ENCODE measurements at places on chromosomes 16 and 17.

DNA sequence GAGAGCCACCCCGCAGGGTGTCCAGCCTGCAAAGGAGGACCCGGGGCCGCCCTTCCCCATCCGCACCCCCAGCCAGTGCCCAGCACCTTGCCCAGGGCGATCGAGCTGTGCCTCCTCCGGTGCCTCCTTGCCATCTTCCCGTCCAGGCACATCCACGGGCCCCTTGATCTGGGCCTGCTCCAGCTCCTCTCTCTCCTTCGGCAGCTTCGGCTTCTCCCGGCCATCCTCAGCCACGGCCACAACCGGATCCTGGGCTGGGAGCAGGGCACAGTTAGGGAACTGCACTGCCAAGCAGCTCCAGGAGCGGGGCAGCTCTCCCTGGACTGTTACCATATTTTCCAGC is 13.8 kb downstream of the NDUFAF8 start:
- DNase-seq, result no peak

DNA sequence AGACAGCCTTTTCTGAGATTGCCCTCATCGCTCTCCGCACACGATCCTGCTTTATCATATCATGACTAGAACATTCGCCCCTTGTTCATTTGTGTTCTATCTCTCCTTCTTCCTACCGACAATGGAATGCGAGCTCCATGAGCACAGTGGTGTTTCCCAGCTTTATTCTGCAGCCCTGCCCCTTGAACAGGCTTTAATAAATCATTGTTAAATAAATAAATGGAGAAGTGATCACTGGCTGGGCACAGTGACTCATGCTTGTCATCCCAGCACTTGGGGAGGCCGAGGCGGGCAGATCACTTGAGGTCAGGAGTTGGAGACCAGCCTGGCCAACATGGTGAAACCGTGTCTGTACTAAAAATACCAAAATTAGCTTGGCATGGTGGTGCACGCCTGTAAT is 1063.3 kb upstream of the EEF2KMT start:
- no peak for DNase-seq

DNA sequence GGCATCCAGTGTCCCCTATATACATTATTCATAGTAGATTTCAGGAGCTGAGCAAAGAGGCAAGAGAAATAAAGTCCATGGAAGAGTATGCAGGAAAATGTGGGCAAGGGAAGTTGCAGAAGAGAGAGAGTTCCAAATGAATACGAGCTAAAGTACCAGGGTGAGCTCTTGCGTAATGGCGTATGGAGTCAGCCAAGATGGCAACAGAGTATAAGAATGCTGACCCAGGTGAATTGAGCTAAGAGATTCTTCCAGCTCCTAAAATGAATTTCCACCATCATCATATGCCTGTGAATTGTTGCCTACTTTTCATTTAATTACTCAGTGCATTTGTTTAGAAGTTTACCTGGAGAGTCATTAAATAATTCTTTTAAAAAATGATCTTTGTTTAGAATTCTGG is 153.2 kb upstream of the CNTNAP4 start:
- DNase-seq, result no peak

- DNase-seq, result no peak
These were observed 48.7 kb upstream of the GSE1 start for GRCh38 chr16:85564277-85565051.

DNA sequence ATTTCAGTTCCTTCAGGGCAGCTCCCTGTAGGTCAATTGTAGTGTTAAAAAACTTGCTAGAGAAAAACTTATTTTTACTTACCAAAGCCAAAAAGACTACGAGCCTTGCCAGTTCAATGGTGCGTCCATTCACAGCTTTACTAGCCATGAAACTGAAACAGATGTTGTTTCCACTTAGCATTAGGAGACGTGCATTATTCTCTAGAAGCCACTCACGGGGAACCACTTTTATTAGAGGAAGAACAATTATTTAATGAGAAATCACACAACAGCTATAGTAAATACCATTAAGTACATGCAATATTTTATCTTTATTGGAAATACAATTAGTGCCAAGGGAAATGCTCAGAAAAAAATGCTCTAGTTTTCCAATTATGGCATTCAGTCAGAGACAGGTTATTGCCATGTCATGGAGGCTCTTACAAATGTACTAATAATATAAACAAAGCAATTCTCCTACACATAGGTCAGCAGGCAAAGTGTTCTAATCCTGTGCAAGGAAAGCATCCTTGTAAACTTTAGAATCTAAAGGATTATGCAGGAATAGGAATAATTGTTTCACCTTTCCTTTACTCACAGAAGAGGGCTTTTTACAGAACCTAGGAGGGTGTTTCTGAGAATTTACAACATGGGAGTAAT is 17.4 kb downstream of the LASP1NB start:
- DNase-seq, result peak; percentile 48

DNA sequence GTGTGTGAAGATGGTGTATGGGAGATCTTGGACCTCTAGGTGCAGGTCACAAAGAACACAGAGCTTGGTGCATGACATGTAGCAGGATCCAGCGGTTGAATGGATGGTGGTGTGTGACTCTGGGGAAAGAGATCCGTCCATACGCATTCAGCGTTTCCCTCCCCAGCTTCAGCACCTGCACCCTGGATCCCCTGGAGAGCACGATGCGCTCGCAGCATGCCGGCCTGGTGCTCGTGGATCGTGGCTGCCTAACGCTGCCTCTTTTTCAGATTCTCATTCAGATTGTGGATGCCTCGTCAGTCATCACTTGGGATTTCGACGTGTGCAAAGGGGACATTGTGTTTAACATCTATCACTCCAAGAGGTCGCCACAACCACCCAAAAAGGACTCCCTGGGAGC is 70.9 kb downstream of the SEC14L1 start:
- DNase-seq, result no peak

DNA sequence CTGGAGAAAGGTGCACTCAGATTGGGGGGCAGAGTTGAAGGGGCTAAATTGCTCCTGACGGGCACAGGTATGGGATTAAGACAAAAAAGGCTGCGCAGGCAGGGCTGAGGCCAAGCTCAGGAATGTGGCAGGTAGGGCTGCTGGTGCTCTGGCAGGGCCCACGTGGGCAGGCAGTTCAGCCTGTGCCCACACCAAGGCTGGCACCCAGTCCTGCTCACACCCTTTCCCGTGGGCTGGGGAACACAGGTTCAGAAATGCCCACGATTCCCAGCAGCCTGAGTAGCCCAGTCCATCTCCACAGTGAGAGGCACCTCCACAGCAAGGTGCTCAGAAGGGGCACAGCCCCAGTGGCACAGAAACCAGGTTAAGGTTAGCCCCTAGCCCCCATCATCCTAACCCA is 4.4 kb downstream of the HDAC5 start:
- no peak for DNase-seq

GRCh38 chr17:77540975-77541374 is 400.2 kb downstream of the SEC14L1 start:
- DNase-seq, result no peak

- DNase-seq, result no peak
These were observed 109.3 kb upstream of the SOX9 start for GRCh38 chr17:72011561-72011960.

DNA sequence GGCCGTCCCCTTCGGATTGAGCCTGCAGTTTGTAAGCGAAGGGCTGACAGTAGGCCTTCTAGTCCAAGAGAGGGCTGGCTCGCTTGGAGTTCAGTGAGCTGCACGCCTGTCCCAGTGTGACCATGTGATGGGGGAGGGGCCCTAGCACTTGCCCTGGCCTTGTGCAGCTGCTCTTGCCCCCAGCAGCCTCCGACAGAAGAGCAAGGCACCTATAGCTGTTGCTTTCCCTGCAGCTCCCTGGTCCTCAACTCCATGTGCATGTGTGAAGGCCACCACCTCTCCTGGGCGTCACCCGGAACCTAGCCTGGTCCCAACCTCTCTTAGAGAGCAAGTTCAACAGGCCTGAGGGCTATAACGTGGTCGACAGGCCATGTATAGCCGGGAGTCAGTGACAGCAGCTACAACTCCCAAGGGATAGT is 5.6 kb downstream of the SPHK1 start:
- no peak for DNase-seq

GRCh38 chr16:58960484-58960883 is 226.4 kb upstream of the GOT2 start:
- no peak for DNase-seq

GRCh38 chr16:56382901-56383355 is 42.4 kb downstream of the AMFR start:
- DNase-seq, result no peak

DNA sequence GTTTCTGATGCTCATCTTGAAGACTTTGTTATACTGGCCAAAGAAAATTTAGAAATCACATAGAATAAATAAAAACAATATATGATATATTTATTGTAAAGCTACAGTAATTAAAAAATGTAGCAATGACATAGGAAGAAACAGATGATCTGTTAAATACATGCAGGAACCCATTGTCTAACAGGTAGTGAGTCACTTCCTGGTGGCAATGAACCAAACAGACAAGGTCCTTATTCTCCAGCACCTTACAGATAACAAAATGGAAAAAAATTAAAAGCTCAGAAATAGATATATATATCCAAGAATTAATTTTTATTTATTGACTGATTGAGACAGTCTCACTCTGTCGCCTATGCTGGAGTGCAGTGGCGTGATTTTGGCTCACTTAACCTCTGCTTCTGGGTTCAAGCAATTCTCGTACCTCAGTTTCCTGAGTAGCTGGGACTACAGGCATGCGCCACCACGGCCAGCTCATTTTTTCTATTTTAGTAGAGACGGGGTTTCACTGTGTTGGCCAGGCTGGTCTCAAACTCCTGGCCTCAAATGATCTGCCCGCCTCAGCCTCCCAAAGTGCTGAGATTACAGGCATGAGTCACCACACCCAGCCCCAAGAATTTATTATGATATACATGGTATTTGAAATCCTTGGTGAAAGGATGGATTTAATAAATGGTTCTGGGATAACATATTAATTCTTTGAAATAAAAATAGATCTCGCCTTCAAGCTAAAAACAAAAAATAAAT is 7.5 kb downstream of the NETO2 start:
- no peak for DNase-seq

DNA sequence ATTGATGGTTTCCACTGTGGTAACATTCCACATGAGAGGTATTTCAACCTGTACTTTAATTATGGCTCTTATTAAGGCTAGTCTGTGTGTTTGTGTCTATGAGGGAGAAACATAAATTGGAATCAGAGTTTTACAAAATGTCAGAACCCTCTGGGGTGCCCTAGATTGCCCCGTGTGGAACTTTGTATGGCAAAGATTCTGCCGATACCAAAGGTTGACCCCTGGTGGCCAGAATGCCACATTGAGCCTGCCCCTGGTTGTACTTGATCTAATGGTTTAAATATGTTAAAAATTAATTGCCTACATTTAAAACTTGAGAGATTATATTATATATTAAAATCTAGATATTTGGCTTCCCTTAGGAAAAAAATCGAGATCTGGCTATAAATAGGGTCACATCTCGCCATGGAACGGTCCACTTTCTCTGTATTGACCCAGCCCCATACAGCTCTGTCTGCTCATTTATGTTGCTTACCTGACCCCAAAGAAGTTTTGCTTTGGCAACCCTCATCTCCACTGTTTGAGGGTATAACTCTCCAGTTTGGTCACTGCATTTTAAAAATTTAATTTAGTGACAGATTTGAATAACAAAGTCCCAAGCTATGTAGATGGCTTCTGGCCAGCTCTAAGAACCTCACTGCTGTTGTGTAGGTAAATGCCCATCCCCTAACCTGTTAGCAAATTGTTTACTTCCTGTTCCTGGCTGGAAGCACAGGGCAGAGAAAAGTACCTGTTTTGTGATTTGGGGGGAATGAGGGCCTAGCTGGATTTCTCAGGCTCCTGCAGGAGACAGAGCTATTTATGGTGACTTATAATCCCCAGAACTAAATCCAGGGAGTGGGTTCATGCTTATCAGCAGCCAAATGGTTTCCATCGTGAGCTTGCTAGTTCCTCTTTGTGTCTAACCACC is 95.0 kb downstream of the PLCG2 start:
- DNase-seq, result peak; percentile 0

DNA sequence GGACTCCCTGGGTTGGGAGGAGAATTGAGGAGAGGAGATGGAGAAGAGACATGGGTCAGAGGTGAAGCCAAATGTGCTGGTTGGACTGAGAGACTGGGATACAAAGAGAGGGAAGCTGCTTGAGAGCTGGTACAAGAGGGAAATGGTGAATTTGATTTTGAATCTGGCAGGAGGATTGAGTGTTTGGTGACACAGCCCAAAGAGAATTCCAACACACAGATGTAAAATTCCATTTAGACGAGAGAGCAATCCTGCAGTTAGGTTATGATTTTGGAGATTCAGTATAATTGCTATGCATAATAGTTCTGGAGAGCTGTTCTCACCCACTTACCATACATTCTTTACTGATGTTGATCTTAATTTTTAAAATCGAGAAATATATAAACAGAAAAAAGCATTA is 57.7 kb downstream of the HSD17B2 start:
- no peak for DNase-seq

- no peak for DNase-seq
These were observed 1.1 kb downstream of the TOX3 start for GRCh38 chr16:52545898-52546266.
